Breast epithelium (tissue), 4 donors: ENCODE measurements at places on chromosomes 12 and 14.

- H3K27me3 ChIP-seq: no peaks in the 10 kb centered on the region
- H3K4me3 ChIP-seq: peak within 1 kb of the TSS; percentile 100
- peaks cover 9% of the 10 kb centered on the region for H3K4me1 ChIP-seq
- DNase-seq: peak; percentile 91
- peak within 1 kb of the TSS; percentile 100 for H3K27ac ChIP-seq
Observed at GRCh38 chr12:49131051-49131893, at the start of gene TUBA1B. TUBA1B (minus strand) TSS chr12:49131395; CDS start chr12:49131300, 95 bp downstream.

DNA sequence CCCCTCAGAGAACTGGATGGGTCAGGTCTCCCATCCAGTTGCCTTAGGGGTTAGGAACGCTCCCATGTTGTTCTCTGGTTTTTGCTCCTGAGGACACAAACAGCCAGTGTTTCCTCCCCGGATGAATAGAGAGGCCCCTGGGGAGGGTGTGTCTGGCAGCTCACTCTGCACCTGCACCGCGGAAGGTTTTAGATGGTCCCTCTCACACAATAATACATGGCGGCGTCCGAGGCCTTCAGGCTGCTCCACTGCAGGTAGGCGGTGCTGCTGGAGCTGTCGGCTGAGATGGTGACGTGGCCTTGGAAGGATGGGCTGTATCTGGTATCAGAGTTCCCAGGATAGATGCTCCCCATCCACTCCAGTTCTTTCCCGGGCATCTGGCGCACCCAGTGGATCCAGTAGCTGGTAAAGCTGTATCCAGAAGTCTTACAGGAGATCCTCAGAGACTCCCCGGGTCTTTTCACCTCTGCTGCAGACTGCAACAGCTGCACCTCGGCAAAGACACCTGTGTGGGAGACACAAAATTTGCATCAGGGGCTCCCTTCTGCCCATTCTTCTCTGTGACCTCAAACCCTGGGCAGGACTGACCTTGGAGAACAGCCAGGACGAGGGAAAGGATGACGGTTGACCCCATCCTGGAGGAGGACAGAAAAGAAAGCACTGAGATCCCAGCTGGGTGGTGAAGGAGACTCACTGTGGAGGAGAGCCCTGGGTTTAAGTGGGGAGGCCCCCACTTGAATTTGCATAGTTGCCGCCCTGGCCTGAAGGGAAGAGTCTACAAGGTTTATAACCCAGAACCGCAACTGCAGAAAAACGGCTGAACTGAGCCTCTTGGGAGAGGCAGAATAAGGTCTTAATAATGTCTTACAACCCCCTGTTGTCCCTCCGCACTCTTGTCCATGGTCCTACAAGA is 1324.8 kb downstream of the TMEM121 start:
- H3K4me1 ChIP-seq: no peaks in the 10 kb centered on the region
- H3K36me3 ChIP-seq: no peaks in the 10 kb centered on the region
- no peak overlapping the region for H3K4me3 ChIP-seq
- no peaks in the 10 kb centered on the region for H3K27me3 ChIP-seq
- DNase-seq: no peak
- no peak overlapping the region for H3K27ac ChIP-seq

- no peaks in the 10 kb centered on the region for H3K27me3 ChIP-seq
- H3K4me3 ChIP-seq: no peak overlapping the region
- no peaks in the 10 kb centered on the region for H3K36me3 ChIP-seq
- no peaks in the 10 kb centered on the region for H3K4me1 ChIP-seq
- no peak for DNase-seq
Observed at GRCh38 chr12:54997929-54998522, 13.5 kb upstream of the TESPA1 start.

DNA sequence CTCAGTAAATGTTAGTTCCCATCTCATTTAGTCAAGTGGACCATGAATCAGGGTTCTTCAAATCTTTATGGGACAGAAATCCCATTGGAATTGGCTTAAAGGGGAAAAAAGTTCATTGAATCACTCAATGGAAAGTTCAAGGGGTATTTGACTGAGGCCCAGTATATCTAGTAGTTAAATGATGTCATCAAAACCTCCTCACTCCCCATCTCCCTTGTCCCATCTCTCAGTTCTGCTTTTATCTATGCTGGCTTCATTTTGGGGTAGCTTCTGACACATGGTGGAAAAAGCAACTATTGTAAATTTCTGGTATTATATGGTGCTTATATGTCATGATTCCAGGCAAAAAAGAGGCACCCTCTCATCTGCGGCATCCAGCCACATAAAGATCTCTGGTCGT is 51.9 kb downstream of the DAAM1 start:
- peaks cover 4% of the 10 kb centered on the region for H3K4me1 ChIP-seq
- no peak overlapping the region for H3K4me3 ChIP-seq
- no peak for DNase-seq
- no peaks in the 10 kb centered on the region for H3K36me3 ChIP-seq

DNA sequence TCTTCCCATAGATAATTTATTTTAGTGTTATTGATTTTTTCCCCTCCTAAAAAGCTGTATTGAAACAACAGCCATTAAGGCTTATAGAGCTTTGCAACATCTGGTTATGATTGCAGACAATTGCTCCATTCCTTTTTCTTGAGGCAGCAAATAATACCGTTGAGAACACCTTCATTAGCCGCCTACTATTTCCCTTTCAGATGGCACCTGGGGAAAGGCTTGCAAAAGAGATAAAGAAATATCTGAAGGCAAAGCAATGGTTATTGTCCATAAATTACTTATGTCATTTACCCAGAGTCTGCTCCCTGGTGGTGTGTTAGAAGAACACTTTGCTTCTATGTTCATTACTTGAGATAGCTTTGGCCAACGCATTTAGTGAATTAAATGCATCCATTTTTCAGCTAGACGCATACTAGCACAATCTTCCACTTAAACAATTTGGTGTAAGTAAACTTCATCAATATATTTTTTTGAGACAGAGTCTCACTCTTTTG is 377.8 kb downstream of the KCNH5 start:
- H3K27me3 ChIP-seq: no peaks in the 10 kb centered on the region
- no peaks in the 10 kb centered on the region for H3K4me1 ChIP-seq
- H3K4me3 ChIP-seq: no peak overlapping the region
- DNase-seq: no peak
- H3K36me3 ChIP-seq: no peaks in the 10 kb centered on the region

GRCh38 chr12:18595412-18595811 is 142.4 kb downstream of the PLCZ1 start:
- H3K4me1 ChIP-seq: no peaks in the 10 kb centered on the region
- DNase-seq: no peak
- H3K4me3 ChIP-seq: no peak overlapping the region

DNA sequence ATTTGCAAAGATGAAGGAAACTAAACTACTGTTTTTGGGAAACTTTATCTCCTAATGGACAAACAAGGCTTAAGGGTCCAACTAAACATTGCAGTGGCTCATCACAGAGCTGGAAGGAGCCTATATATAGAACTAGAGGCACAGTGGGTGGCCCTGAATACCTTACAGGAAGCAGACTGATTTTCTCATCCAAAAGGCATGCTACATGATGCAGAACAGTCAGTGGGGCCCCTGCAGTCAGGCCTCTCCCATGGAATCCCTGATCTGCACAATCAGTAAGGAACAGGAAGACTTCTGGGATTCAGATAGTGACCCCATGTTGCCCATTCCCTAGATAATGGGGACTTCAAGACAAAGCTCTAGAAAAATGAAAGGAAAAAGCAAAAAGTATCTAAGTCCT is 1.9 kb upstream of the LLPH start:
- H3K27me3 ChIP-seq: no peaks in the 10 kb centered on the region
- H3K4me1 ChIP-seq: no peaks in the 10 kb centered on the region
- no peak for DNase-seq
- H3K27ac ChIP-seq: no peak overlapping the region

GRCh38 chr12:75529826-75530225 is 18.4 kb upstream of the KRR1 start:
- no peak overlapping the region for H3K27ac ChIP-seq
- H3K4me3 ChIP-seq: no peak overlapping the region
- H3K36me3 ChIP-seq: no peaks in the 10 kb centered on the region
- H3K4me1 ChIP-seq: no peaks in the 10 kb centered on the region

GRCh38 chr12:49619286-49619685 is 4.1 kb upstream of the PRPF40B start:
- no peak for DNase-seq
- H3K27me3 ChIP-seq: no peaks in the 10 kb centered on the region
- no peaks in the 10 kb centered on the region for H3K36me3 ChIP-seq
- no peak overlapping the region for H3K27ac ChIP-seq
- H3K4me3 ChIP-seq: no peak overlapping the region

GRCh38 chr14:60309867-60310552 is 61.0 kb downstream of the PPM1A start:
- DNase-seq: no peak
- no peak overlapping the region for H3K27ac ChIP-seq
- H3K36me3 ChIP-seq: no peaks in the 10 kb centered on the region
- no peaks in the 10 kb centered on the region for H3K4me1 ChIP-seq
- H3K4me3 ChIP-seq: no peak overlapping the region
- H3K27me3 ChIP-seq: no peaks in the 10 kb centered on the region

DNA sequence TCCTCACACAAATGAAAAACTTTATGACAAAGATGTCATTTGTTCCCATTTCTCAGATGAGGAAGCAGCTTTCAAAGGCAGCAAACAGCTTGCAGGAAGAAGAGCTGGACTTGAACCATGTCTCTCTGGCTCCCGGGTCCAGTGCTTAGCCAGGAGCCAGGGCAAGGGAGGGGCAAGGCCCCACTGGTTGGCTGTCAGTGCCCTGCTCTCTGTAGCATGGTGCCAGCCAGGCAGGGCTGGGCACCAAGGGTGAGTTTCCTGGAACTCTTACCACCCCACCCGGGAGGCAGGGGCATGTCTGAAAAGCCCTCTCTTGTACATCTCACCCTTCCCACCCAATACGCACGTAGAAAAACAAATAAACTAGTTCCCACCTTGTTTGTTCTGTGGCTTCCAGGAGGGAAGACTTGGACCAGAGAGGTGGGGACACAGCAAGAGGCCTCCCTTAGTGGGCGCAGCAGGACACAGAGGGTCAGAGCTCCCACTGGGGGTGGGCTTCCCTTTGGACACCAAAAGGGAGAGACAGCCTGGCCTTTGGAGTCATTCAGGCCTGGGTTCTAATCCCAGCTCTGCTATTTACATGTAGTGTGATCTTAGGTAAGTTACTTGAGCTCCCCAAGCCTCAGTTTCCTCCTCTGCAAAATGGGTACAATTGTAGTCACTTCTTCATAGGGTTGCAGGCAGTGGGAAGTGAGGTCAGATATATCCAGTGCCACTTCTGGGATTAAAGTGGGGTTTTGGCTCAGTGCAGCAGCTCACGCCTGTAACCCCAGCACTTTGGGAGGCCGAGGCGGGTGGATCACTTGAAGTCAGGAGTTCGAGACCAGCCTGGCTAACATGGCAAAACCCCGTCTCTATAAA is 17.2 kb downstream of the TRPV4 start:
- H3K4me3 ChIP-seq: no peak overlapping the region
- peaks cover 11% of the 10 kb centered on the region for H3K4me1 ChIP-seq
- DNase-seq: no peak
- no peaks in the 10 kb centered on the region for H3K36me3 ChIP-seq
- H3K27ac ChIP-seq: no peak overlapping the region

DNA sequence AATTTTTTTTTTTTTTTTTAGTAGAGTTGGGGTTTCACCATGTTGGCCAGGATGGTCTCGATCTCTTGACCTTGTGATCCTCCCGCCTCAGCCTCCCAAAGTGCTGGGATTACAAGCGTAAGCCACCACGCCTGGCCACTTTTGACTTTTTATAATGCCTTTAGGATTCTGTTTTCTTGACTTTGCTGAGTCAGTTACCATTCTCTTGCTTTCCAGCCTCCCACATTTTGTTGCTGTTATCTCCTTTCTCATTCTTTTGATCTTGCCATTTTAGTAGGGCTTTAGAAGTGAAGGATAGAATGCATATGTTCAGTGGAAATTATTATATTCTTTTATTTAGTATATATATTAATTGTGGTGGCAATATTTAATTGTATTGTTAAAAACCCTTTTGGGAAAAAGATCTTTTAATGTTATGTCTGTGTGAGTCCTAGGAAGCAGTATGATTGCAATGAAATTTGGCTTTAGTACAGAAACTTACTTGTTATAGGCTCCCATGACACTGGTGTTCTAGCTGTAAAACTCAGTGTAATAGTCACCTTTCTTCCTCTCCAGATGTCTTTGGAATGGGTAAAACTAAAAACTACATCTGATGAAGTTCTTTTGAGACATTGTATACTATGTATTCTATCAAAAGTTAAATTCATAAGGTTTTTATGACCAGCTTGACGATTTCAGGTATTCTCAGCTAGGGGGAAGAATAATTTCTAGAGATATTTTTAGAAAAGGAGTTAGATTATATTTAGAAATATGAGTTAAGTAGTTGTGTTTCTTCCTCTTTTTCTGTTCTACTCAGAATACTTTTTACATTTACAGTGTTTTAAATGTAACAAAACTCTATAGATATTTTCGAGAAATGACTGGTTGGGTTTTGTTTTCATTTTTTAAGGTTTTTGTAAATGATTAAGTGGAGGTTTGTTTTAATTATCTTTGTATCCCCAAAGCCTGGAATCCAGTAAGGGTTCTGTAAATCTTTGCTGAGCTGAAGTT is 74.7 kb downstream of the APAF1 start:
- no peak for DNase-seq
- no peaks in the 10 kb centered on the region for H3K27me3 ChIP-seq
- H3K36me3 ChIP-seq: no peaks in the 10 kb centered on the region
- no peaks in the 10 kb centered on the region for H3K4me1 ChIP-seq

- DNase-seq: no peak
- no peak overlapping the region for H3K4me3 ChIP-seq
- H3K36me3 ChIP-seq: no peaks in the 10 kb centered on the region
- no peaks in the 10 kb centered on the region for H3K27me3 ChIP-seq
Observed at GRCh38 chr12:48021485-48022179, 17.4 kb upstream of the COL2A1 start.

DNA sequence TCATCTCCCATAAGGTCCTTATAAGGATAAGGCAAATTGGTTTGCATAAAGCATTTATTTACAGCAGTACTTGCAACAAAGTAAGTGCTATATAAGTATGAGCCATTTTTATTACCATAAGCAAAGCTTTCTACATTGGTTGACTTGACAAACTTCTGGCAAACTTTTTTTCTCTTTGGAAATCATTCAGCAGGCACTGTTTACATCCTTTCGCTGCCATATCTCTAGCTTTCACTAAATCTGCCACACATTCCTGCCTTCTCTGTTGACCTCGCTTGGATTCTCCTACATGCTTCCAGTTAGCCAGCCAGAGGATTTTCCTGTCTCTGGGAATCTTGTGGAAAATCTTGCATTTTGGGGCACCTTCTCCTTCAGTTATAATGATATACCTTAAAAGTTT is 21.8 kb upstream of the HDAC7 start:
- H3K27me3 ChIP-seq: no peaks in the 10 kb centered on the region
- no peaks in the 10 kb centered on the region for H3K36me3 ChIP-seq
- DNase-seq: no peak
- H3K4me1 ChIP-seq: no peaks in the 10 kb centered on the region

- H3K4me3 ChIP-seq: peak overlapping the region; percentile 78
- no peaks in the 10 kb centered on the region for H3K4me1 ChIP-seq
- DNase-seq: peak; percentile 50
- no peaks in the 10 kb centered on the region for H3K36me3 ChIP-seq
- no peaks in the 10 kb centered on the region for H3K27me3 ChIP-seq
- H3K27ac ChIP-seq: peak overlapping the region; percentile 91
Observed at GRCh38 chr14:26596543-26597061, 1.2 kb downstream of the NOVA1 start.

- H3K4me1 ChIP-seq: no peaks in the 10 kb centered on the region
- H3K4me3 ChIP-seq: no peak overlapping the region
- H3K27ac ChIP-seq: no peak overlapping the region
- H3K36me3 ChIP-seq: no peaks in the 10 kb centered on the region
Observed at GRCh38 chr14:64440494-64440893, 24.8 kb upstream of the AKAP5 start.

- H3K27me3 ChIP-seq: no peaks in the 10 kb centered on the region
- H3K4me3 ChIP-seq: no peak overlapping the region
- DNase-seq: no peak
- H3K4me1 ChIP-seq: no peaks in the 10 kb centered on the region
Observed at GRCh38 chr12:125329239-125330102, 264.2 kb downstream of the AACS start.
